ENCODE measurements at places on chromosomes 3 and 15. TPM values are rescaled to one million over a fixed set of nuclear protein-coding genes. Genes with fewer than 3 reads are reported as not detected.

The HYAL1 gene
- 7.2 TPM for polyA plus RNA-seq

The NOX5 gene
- polyA plus RNA-seq = 1.3 TPM

The SLC25A38 gene
- polyA plus RNA-seq = 34.8 TPM

The RARRES1 gene
- 11.7 TPM for polyA plus RNA-seq

The PLXND1 gene
- 124 TPM for polyA plus RNA-seq

DNA sequence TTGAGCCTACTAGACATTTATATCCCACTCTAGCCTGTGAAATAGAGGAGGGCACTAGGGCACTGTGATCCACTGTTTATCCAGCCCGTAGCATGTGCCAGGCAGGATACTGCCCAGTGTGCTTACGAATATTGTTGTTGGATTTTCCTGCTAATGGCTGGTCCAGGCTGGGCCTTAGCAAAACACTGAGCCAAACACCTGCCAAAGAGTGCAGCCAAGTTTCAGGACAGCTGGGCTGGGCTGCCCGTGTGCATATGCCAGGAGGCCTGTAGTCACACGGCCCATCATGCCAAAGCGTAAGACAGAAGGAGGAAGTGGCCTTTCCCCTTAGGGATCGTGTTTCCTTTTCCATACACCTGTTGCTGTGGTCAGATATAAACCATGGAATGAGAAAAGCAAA, 54.5 kb upstream of the ABHD10 start:
- DNase-seq = no peak

DNA sequence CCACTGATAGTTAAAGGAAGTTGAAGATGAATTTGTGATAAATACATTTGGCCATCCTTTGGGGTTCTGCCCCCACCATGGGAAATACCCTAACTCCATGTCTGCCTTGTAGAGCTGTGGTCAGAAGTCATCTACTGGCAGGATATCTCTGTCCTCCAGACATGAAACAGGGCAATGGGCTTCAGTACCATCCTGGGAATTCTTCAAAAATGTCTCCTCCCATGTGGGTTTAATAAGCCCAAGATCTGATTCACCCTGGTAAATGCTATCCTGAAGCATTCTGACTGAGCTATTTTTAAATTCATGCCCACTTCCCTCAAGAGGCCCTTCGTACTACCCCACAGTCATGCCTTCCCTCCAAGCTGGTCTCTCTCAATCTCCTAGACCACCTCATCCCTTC, 113.7 kb upstream of the SLC25A36 start:
- no peak for DNase-seq

GRCh38 chr15:38928431-38928830, 363.8 kb upstream of the RASGRP1 start:
- DNase-seq = no peak

DNA sequence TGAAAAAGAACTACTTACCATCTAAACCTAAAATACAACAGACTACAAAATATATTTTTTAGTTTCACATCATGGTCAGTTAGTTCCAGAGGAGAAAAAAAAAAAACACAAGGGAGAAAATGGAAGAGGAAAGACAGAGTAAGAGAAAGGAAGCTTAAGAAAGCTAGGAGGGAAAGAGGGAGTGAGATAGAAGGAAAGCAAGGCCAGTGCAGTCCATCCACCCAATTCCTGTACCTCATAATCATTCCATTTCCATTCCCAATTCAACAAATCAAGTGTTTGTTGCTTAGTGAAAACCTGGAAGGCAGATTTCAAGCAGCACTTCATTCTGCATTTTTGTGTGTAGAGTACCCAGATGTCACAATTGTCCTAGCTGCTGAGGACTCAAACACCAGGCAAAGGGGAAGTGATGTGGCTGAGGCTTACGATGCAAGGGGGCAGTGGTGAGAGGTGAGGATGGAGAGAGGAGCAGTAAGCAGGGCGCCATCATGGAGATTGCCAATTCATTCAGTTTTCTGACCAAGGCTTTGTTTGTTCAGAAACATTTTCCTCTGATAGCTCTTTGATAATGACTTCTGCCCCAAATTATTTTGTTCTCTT, 83.6 kb upstream of the GSK3B start:
- no peak for DNase-seq

DNA sequence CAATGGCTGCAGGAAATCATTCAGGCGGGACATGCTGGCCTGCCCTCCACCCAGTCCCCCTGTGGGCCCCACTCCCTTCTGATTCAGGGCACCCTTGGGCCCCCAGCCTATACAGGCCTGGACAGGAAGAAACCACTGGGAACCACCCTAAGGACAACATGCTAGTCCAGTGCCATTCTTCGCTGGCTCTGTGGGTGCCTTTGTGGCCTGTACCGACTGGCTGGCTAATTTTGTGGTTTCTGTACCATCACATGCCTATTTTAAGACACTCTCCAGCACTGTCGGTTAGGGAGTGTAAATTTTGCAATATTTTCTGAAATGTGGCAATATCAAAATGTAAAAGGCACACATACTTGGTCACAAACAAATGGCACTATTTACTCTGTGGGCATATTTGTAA, 61.4 kb upstream of the POLG start:
- DNase-seq = no peak

GRCh38 chr3:46558184-46559043, 7.7 kb downstream of the LRRC2 start:
- DNase-seq = peak; percentile 69

GRCh38 chr3:5217824-5218595, 30.5 kb downstream of the EDEM1 start:
- no peak for DNase-seq

DNA sequence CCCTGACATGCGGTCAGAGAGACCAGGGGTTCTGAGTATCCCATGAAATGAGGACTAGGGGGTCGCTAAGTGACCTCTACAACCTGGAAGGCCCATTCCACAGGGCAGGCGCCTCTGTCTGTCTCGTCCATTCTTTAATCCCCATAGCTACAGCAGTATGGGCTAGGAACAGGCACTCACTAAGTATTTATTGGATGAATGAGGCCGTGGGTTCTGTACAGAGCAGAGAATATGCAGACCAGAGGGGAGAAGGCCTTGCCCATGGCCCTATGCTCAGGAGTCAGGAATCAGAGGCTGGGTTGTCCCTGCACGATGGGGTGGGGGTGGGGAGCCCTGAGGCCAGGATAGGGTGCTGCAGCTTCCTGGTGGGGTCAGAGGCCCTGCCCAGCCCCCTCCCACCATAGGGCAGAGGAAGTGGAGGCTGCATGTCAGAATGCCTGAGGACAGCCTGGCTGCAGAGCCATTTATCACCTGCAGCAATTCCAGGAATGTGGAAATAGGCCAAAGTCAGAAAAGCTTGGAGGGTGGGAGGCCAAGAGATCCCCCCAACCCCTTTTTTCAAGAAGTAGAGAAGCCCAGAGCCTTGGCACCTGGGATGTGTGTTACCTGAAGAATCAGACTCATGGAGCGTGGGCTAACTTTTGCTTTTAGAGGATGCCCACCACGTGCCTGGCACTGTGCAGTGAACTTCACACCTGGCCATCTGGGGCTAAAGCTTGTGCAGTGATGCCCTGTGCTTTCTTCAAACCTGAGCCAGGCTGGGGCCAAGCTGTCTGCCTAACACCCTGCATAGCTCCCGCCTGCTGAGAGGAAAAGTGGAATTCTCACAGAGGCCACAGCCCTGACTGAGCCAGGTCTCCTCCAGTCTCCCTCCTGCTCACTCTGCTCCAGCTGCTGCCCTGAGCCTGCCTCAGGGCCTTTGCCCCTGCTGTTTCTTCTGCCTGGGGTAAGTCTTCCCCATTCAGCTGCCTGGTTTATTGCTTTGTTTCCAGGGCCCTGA, 109.4 kb downstream of the WNT7A start:
- DNase-seq = no peak

GRCh38 chr3:111582120-111582474, 13.0 kb downstream of the ZBED2 start:
- no peak for DNase-seq
